Mesenteric fat pad (tissue), 1 donor: ENCODE measurements at places on chromosomes 16 and 17.

GRCh38 chr16:23383881-23384280 lies 69.1 kb downstream of the COG7 start:
- no peak for DNase-seq

- no peak for DNase-seq
These were observed 412.3 kb upstream of the CDH11 start for GRCh38 chr16:65534121-65534528.

DNA sequence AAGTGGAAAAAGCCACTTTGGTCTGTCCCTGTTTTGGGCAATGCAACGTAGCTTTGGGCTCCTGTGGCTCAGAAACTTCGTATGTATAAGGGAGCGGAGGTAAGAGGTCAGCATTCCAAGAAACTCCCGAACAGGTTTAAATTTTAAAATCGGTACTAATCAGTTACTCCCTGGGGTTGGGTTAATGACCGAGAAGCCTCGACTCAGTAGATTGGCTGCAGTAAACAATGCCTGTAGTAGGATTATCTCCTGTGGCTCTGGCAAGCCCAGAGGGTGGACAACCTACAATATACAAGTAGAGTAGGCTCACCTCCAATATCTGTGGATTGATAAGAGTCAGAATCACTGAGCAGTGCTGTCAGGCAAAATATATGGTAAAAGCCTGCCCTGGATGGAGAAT lies 1.6 kb upstream of the GNA13 start:
- no peak for DNase-seq

DNA sequence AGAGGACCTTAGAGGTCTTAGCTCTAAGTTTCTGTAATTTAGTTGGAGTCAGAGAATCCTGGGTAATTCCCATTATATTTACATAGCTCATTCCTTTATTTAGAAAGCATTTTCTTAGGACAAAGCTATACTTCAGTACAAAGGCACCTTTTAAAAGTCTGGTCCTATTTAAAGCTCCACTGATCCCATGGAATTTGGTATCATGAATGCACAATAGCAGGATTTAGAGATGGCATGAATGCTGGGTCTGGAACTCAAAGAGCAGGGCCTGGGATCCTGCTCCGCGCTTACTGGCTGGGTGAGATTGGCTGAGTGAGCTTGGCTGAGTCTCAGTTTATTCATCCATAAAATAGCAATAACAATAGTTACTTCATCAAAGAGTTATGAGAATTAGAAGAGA lies 4.8 kb downstream of the KRT23 start:
- no peak for DNase-seq

DNA sequence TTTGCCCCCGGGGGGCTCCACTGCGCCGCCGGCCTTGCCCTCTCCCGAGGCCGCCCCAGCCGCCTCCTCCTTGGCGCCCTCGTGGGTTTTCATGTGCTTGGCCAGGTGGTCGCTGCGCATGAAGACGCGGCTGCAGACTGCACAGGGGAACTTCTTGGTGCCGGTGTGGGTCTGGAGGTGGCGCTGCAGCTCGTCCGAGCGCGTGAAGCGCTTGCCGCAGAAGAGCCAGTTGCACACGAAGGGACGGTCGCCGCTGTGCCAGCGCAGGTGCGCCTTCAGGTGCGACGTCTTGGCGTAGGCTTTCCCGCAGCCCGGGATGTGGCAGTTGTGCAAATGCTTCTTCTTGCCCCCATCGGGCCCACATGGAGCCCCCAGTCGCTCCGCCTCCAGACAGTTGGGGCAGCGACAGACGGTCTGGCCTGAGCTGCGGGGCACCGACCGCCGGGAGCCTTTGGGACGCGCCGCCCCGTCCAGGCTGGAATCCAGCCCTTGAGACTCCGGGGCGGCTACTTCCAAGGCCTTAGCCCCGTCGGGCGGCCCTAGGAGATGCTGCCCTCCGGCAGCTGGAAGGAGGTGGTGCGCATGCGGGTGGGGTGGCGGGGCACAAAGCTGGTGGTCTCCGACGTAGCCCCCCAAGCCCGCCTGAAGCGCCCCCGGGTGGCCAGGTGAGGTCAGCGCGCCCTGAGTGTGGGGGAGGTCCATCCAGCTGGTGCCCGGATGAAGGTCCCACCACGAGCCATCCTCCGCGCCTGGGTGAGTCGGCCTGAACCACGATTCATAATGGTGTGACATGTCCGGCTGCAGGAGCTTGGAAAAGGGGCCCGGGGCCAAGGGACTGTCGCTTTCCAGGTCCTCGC lies 3.4 kb downstream of the SP6 start:
- DNase-seq = no peak

DNA sequence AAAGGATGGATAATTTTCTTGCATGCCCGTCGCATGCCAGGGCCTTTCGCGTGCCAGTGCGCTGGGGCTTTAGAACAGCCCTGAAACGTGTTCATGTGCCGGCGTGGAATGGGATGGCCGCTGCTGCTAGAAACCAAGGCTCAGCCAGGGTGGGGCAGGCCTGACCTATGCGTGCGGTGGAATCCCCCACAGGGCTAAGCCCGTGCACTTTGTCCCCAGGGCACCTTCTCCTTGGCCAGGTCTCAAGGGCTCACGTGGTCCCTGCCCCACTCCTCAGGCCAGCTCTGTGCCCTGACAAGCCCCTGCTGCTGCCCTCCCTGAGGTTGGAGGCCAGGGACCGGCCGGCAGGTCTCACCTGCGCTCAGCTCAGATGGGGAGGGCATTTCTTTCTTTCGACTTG lies 13.1 kb upstream of the RNF213 start:
- no peak for DNase-seq
